ENCODE measurements at places on chromosomes 5 and 9.
A peak's percentile ranks its signal among the peaks of the same experiment; 100 is the strongest.

DNA sequence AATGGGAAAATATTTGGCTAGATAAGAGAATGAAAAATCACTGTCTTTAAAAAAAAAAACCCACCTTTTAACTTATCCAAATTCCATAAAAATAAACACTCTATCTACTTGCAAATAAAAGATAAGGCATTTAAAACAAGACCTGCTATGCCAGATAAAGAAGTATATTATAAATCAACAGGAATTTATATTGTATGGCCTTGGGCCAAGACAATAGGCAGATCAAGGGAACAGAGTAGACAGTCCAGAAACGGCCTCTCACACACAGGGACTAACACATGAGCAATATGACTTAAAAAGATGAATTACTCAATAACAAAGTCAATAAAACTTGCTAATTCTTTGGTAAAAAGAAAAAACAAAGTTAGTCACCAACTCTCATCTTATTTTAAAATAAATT lies 34.7 kb upstream of the ICE1 start:
- no peak for DNase-seq

DNA sequence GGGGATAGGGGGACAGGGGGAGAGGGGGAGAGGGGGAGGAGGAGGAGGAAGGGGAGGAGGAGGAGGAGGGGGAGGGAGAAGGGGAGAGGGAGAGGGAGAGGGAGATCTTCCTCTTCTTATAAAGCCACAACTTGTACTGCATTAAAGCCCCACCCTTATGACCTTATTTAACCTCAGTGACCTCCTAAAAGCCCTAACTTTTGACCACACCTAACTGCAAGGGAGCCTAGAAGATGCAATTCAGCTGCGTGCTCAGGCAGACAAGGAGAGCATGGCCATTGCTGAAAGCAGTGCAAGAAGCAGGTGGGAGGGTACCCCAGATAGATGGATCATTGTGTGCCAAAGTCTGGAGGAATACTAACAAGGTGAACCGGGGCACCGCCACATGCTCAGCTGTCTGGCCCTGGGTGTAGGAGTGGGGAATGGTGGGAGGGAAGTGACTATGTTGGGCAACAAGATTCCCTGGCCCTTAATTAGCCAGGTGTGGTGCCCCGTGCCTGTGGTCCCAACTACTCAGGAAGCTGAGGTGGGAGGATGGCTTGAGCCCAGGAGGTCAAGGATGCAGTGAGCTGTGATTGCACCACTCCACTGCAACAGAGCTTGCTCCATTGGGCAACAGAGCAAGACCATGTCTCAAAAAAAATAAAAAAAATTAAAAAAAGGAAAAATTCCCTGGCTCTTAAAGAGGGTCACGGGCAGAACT lies 125.4 kb upstream of the BOD1 start:
- DNase-seq = no peak

DNA sequence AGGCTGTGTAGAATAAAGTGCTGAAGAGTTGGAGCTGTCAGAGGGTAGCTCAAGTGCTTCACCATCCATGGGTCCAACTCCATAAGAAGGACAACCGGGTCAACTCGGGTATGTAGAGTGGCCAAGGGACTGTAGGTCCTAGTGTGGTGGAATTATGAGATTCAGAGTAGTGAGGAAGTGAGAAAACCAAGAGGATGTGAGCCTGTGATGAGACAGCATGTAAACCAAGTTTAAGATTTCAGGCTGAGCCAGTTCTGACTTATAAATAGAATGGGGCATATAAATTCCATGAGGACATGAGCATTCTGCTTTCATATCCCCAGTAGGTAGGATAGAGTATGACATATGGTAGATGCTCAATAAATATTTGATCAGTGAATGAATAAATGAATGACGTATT lies 96.3 kb downstream of the CFAP95 start:
- DNase-seq = no peak

DNA sequence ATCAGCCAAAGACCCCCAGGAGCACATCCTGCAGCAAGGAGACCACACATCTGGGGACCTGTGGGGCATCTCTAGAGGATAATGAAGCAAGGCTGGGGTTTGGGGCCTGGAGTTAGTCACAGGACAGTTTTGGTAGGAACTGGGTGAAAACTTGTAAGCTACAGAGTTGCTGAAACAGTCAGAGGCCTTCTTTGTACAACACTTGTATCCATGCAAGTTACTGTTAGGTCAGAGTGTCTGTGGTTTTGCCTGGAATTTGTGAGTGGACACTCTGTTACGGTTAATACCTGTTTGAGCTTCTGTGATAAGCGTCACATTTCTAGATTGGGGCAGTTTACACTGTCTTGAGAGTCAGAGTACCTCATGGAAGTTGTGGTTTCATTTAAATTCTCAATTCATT lies 22.6 kb upstream of the ASPN start:
- no peak for DNase-seq

- DNase-seq = no peak
These were observed 17.7 kb downstream of the MARVELD2 start for GRCh38 chr5:69432412-69433206.

DNA sequence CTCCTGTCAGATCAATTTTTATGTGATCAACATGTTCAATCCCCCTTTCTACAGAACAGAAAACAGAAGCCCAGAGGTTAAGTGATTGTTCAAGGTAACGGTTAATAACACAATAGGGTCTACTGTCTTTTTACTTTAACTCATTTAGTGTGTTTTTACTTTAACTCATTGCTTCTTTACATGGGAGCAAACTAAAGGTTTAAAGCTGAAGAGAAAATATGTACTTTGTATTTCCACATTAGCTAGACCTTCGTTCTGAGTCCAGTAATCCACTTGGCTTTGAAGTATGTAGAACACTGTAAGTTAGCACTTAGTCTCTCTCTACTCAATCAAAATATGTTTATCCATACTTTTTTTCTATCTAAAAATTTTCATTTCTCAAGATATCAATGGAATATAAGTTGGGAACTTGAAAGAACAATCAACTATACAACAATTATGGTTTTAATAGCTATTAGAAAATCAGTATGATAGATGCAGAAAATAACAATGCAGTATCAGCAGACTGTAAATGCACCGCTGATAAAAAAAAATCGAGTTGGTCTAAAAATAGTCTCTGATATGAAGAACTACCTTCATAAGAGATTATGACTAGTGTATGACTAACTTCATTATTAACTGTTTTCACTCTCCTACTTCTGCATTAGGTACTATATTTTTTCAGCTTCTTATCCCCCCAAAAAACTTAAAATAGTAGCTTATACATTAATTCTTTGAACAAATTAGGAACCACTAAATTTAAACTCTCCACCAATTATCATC lies 20.6 kb downstream of the PGGT1B start:
- DNase-seq = no peak

- DNase-seq = no peak
These were observed 48.1 kb downstream of the EBF1 start for GRCh38 chr5:159051421-159052282.

GRCh38 chr9:89484475-89485404 lies 13.2 kb downstream of the SEMA4D start:
- no peak for DNase-seq

GRCh38 chr9:83271665-83272071 lies 208.7 kb upstream of the RASEF start:
- no peak for DNase-seq

DNA sequence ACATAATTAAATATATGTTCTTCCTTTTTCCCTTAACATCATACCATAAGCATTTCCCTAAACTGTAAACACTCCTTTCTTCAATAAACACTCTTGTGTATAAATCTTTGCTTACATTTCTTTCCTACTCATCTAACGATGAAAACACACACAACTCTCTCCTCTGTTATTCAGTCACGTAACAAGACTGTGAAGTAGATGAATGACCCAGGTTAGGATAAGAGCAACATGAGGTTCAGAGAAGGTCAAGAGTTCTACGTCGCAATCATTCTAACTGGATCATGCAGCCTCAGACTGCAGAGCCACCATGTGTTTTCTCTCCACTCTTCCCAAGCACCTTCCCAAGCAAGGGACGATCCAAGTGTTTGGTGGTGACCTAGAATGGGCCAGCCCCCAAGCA lies 70.5 kb upstream of the SPTLC1 start:
- no peak for DNase-seq

- no peak for DNase-seq
These were observed 608.2 kb upstream of the DAB2 start for GRCh38 chr5:40033009-40033408.

DNA sequence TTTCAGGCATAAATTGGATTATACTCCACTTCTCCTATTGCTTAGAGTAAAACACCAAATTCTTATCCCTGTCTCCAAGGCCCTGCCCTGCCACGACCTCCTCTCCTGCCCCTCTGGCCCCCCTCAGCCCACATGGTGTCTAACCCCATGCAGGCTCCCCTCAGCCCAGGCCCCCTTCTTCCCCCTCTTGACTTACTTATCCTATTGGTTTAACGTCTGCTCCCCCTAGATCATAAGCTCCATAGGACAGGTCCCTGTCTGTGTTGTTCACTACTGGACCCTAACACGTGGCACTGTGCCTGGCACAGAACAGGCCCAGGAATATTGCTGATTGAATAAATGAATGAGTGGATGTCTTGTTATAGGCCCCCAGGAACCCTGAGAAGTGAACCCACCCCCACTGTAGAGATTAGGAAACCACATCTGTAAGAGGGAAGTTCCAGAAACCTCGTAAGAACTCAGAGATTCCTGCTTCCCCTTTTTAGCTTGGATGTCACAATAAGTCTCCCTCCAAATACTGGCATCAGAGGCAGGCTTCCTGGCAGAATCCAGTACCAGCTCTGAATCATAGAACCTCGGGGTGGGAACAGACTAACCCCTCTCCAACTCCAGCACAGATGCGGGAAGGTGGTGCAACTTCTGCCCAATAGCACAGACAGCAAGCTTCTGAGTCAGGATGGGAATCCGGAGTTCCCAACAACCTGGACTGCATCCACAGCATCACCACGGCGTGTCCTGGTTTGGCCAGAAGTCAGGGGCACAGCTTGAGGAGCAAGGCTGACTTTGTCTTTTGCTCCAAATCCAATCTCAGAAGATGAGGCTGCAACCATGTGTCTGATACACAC lies 31.5 kb downstream of the HRH2 start:
- no peak for DNase-seq

DNA sequence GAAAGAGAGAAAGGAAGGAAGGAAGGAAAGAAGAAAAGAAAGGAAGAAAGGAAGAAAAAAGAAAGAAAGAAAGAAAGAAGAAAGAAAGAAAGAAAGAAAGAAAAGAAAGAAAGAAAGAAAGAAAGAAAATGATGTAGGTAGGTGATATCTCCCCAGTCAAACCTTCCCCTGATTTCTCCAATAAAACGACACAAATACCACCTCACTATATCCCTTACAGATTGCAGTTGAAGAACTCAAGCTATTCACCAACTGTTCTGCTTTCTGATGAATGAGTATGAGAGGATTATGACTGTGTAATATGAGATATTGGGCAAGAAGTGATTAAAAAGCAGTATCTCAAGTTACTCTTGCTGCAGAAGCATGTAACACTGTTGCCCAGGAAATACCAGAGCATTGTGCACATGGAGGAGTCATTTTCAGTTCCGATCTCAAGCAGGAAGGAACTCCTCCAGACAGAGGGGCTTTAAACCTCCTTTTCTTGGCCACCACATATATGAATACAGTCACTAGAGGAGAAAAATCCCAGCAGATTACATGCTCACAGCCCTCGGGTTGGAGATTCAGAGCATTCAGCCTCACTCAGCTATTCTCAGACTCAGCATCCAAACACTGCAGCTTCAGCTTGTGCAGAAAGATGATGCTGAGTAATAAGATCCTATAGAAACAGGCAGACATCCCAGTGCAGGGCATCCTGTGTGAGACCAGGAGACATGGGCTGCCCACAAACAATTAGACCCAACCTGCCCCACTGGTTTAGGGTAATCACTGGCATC lies 61.4 kb downstream of the UGCG start:
- no peak for DNase-seq

DNA sequence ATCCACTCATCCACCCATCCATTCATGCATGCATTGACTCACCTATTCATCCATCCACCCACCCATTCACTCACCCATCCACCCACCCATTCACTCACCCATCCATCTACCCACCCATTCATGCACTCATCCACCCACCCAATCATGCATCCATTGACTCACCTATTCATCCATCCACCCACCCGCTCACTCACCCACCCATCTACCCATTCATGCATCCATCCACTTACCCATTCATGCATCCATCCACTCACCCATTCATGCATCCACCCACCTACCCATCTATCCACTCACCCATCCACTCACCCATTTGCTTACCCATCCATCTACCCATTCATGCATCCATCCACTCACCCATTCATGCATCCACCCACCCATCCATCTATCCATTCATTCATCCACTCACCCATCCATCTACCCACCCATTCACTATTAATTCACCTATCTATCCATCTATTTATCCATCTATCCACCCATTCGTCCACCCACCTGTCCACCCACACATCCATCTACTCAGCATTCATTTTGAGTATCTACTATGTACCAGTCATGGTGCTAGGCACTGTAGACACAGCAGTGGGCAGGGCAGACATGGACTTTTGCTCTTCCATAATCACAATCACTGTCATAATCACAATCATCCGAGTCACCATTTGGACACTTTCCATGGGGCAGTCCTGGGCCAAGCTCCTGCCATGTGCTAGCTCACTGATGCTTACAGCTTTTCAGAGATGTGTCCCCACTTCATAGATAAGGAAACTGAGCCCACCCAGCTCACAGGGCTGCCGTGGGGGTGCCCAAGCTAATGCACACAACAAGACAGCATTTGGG lies 34.4 kb downstream of the HMCN2 start:
- no peak for DNase-seq

GRCh38 chr5:180090098-180090768 lies 18.7 kb upstream of the RNF130 start:
- peak; percentile 65 for DNase-seq

DNA sequence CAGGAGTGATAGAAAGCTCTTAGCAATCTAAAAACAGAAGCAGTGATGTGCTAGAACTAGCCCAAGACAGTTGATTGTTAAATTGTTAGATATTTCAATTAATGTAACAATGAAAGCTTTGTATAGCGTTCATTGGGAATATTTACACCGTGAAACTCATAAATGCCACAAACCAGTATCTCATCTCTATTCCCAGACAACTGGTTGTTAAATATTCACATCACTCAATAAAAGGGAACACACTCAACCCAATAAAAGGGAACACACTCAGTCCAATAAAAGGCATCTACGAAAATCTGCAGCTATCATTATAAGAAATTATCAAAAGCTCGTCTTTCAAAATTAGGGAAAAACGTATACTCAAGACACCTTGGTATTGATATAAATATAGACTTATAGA lies 270.9 kb downstream of the CYLC2 start:
- no peak for DNase-seq

DNA sequence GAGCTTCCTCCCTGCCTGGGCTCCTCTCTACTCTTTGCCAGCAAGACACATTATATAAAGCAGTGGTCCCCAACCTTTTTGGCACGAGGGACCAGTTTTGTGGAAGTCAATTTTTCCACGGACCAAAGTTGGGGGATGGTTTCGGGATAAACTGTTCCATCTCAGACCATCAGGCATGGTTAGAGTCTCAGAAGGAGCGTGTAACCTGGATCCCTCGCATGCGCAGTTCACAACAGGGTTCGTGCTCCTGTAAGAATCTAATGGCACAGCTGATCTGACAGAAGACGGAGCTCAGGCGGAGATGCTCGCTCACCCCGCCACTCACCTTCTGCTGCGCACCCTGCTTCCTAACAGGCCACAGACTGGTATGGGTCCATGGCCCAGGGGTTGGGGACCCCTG lies 142.8 kb downstream of the LIFR start:
- no peak for DNase-seq

- DNase-seq = no peak
These were observed 694 bp upstream of the PHPT1 start for GRCh38 chr9:136848393-136849037.

- DNase-seq = no peak
These were observed 20.9 kb upstream of the SYNPO start for GRCh38 chr5:150619359-150620230.
